ENCODE measurements at places on chromosomes 1 and 21. TPM values are rescaled to one million over a fixed set of nuclear protein-coding genes. Genes with fewer than 3 reads are reported as not detected.

GRCh38 chr1:8134546-8135235 lies 108.6 kb upstream of the ERRFI1 start:
- H3K4me3 ChIP-seq = no peak overlapping the region
- no peaks in the 10 kb centered on the region for H3K27me3 ChIP-seq
- no peak for DNase-seq
- no peaks in the 10 kb centered on the region for H3K36me3 ChIP-seq

HCN3 gene
- total RNA-seq = 3.5 TPM

TOMM40L gene
- total RNA-seq = 6.0 TPM

GRCh38 chr1:98044766-98045165 lies 123.9 kb upstream of the DPYD start:
- peak overlapping the region; percentile 42 for H3K4me3 ChIP-seq
- peaks cover 10% of the 10 kb centered on the region for H3K4me1 ChIP-seq
- H3K27ac ChIP-seq = no peak overlapping the region
- H3K36me3 ChIP-seq = no peaks in the 10 kb centered on the region
- no peak for DNase-seq

- H3K4me3 ChIP-seq = no peak overlapping the region
- peak overlapping the region; percentile 71 for H3K27ac ChIP-seq
- peaks cover 74% of the 10 kb centered on the region for H3K4me1 ChIP-seq
- no peaks in the 10 kb centered on the region for H3K27me3 ChIP-seq
- no peaks in the 10 kb centered on the region for H3K36me3 ChIP-seq
- DNase-seq = no peak
Measured at GRCh38 chr1:19425646-19426239, 59.6 kb downstream of the CAPZB start.

- H3K27me3 ChIP-seq = no peaks in the 10 kb centered on the region
- H3K4me1 ChIP-seq = peaks cover 3% of the 10 kb centered on the region
- H3K4me3 ChIP-seq = no peak overlapping the region
- H3K27ac ChIP-seq = no peak overlapping the region
Measured at GRCh38 chr1:71494163-71494562, 413.3 kb upstream of the ZRANB2 start.

GRCh38 chr1:38039331-38040088 lies 7.1 kb downstream of the POU3F1 start:
- no peak overlapping the region for H3K27ac ChIP-seq
- no peaks in the 10 kb centered on the region for H3K4me1 ChIP-seq
- H3K4me3 ChIP-seq = no peak overlapping the region
- H3K36me3 ChIP-seq = no peaks in the 10 kb centered on the region

- no peaks in the 10 kb centered on the region for H3K36me3 ChIP-seq
- H3K4me1 ChIP-seq = no peaks in the 10 kb centered on the region
- H3K27me3 ChIP-seq = no peaks in the 10 kb centered on the region
Measured at GRCh38 chr1:203215573-203215972, 13.9 kb downstream of the CHIT1 start.

GRCh38 chr1:107617921-107618320 lies 347.1 kb downstream of the VAV3 start:
- H3K4me3 ChIP-seq = no peak overlapping the region
- H3K4me1 ChIP-seq = no peaks in the 10 kb centered on the region
- no peaks in the 10 kb centered on the region for H3K27me3 ChIP-seq
- no peak overlapping the region for H3K27ac ChIP-seq

OR6K3 gene
- total RNA-seq = 0.19 TPM

- H3K4me3 ChIP-seq = no peak overlapping the region
- no peaks in the 10 kb centered on the region for H3K36me3 ChIP-seq
- H3K4me1 ChIP-seq = no peaks in the 10 kb centered on the region
- no peak for DNase-seq
- no peaks in the 10 kb centered on the region for H3K27me3 ChIP-seq
Measured at GRCh38 chr1:154689083-154689482, 81.1 kb upstream of the ADAR start.

SPRR2B gene
- total RNA-seq = not detected

Data from testis (tissue), 5 donors.